ENCODE measurements at places on chromosomes 5 and 9.

GRCh38 chr5:76601470-76601869, 21.7 kb downstream of the F2RL2 start:
- peak; percentile 9 for DNase-seq

GRCh38 chr9:14236591-14236990, 77.3 kb downstream of the NFIB start:
- no peak for DNase-seq

- no peak for DNase-seq
These were observed 15.2 kb downstream of the TGFBR1 start for GRCh38 chr9:99119976-99120655.

DNA sequence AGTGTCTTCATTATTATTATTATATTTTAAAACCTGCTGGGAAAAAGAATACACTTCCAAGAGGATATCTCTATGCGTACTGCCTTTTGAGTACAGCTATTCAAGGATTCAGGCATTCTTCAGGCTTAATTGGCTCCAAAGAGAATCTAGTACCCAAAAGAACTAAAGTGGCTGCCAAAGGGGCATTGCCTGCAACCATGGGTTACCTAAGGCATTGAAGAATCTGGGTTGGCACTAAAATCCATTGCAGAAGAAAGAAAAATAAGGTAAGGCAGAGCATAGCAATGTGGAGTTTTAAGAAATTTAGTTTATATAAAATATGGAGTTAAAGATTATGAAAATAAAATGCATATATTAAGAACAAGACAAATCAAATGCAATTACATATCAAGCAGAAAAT, 223.5 kb downstream of the TMEM161B start:
- DNase-seq = no peak

GRCh38 chr5:124007675-124008398, 495.9 kb downstream of the CSNK1G3 start:
- peak; percentile 20 for DNase-seq

Measured in NCI-H146 (cell line).